ENCODE measurements at places on chromosomes 11 and 22.
A peak's percentile ranks its signal among the peaks of the same experiment; 100 is the strongest.

- peak; percentile 74 for DNase-seq
Measured at GRCh38 chr11:88188251-88188931, 13.1 kb upstream of the RAB38 start.

GRCh38 chr22:44735518-44736428 is 16.6 kb upstream of the ARHGAP8 start:
- DNase-seq = peak; percentile 52

GRCh38 chr11:122796128-122796717 is 42.1 kb upstream of the CRTAM start:
- DNase-seq = no peak

DNA sequence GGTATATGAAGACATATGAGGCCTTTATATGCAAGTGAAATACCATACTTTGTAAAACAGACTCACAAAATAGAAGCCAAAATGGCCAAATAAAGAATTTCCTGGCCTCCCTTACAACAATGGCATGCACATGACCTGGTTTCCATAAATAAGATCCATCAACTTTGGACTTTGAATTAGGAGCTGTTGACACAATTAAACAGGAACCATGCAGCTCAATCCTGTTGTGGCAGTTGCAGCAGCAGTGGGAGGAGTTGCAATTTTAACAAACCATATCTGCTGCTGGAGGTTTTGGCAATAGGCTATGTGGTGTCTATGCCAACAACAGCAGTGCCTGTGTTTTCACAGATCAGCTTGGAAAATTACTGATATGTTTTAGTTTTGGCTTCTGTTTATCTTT is 818.6 kb downstream of the FAM181B start:
- DNase-seq = no peak

DNA sequence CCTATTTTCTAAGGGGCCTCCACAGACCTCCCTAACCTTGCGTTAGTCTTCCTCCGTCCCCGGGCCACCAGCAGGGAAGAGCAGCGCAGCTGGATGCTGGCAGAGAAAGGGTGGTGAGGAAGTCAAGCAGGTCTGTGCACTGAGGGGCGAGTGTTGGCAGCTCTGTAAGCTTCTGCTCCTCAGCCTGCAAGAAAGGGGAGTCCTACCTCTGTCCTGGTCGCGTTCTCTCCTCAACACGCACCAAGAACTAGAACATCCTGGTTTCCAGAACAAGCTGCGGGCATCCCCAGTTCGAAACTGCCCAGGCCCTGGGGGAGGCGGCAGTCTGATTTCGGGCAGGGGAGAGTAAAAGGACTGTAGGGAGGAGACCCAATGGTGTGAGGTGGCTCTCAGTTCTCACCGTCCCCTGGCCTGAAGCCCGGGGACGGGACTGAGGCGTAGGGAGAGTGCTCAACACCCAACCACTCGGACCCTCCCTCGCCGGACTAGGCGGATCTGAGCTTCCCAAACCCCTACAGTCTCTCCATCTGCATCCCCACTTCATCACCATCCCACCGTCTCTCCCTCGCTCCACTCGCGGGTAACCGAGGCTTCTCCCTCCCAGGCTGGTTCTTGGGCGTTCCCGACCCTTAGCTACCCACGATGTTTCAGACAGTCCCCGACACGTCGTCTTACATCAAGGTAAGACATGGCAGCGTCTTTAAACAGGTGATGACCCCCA is 7.7 kb upstream of the FLI1 start:
- DNase-seq = no peak

- DNase-seq = no peak
Measured at GRCh38 chr11:27372164-27372563, 9.1 kb upstream of the CCDC34 start.

GRCh38 chr11:94776351-94777321 is 8.5 kb downstream of the AMOTL1 start:
- DNase-seq = peak; percentile 76

- DNase-seq = no peak
Measured at GRCh38 chr11:102312667-102313066, 4.6 kb upstream of the BIRC3 start.

- DNase-seq = no peak
Measured at GRCh38 chr22:27687984-27688545, 113.5 kb downstream of the MN1 start.

GRCh38 chr22:44707752-44708151 is 5.7 kb downstream of the PRR5 start:
- DNase-seq = peak; percentile 34

DNA sequence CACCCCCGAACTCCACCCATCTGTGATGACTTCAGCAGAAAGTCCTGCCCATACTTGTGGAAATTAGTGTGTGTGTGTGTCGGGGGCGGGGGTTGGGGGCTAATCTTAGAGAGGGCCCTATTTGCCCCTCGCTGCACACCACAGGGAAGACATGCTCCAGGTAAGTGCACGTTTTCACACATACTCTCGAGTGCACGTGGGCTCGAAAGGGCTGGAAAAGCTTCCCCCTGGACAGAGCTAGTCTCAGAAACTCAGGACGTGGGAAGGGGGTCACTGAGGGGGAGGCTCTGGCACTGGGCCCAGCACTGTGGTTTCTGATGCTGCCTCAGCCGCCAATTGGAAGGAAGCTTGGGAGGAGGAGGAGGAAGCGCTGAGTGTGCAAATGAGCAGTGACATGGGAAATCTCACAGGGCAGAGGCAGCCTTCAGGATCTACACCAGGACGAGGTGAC is 40.7 kb upstream of the CD82 start:
- no peak for DNase-seq

DNA sequence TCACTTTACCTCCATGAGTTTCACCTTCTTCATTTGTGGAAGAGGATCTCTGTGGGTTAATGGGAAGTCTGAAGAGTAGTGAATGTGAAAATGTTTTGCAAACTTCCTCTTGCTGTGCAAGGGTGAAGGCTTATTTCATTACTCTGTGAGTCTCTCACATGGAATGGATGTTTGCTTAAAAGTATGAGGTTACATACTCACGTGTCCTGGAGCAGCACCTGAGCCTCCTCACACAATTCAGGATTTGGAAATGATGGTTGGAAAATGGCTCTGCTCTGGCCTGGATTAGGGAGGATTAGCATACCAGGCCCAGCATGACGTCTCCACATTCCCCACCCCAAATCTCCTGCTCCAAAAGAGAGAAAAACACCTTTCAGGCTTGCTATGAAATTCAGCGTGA is 4.8 kb downstream of the GRAMD1B start:
- DNase-seq = no peak

- DNase-seq = no peak
Measured at GRCh38 chr11:68990995-68991780, 10.4 kb upstream of the MRGPRD start.

DNA sequence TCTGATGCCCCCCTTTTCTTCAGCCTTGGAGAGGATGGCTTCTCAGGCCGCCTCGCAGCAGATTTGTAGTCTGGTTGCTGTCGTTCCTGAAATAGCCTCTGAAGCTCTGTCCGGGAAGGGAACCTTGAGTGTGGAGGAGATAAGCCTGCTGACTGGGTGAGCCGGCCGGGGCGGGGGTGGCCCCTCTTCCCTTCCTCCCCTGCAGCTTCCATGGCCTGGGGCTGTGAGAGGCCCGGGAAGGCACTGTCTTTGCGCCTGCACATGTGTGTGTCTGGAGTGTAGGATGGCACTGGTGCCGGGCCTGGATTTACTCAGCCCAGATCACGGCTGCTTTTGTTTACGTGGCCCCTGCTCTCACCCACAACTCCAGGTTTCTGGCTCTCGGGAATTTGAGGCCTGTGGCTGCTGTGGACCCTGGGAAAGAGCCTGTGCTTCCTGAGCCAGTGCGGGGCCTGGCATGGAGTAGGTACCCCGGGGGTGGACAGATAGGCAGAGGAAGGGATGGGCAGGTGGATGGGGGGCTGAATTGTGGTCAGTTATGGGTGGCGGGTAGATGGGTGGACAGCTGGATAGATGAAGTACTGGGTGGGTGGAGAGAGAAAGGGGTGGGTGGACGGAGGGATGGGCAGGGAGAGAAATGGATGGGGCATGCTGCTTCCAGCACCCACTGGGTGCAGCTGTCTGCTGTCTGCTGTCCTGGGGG is 16.6 kb downstream of the KCNQ1 start:
- DNase-seq = no peak

DNA sequence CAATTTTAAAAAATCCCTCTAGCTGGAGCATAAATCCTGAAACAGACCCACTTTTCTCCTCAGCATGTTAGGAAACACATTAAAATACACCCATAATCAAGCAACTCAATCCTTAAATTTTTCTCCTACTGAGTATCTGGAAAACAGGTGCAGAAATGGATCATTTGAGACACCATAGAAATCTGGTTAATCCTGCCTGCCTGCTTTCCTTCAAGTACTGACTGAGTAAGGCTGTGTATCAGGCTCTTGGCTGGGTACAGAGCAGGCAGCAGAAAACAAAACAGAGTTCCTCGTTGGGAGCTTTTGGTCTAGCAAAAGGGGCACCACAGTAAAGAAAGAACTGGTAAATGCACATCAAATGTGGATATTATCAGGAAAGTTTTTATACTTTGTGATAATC is 1.9 kb downstream of the KCNQ1OT1 start:
- DNase-seq = no peak

GRCh38 chr11:38968951-38969350 is 2370.9 kb upstream of the RAG2 start:
- DNase-seq = no peak

DNA sequence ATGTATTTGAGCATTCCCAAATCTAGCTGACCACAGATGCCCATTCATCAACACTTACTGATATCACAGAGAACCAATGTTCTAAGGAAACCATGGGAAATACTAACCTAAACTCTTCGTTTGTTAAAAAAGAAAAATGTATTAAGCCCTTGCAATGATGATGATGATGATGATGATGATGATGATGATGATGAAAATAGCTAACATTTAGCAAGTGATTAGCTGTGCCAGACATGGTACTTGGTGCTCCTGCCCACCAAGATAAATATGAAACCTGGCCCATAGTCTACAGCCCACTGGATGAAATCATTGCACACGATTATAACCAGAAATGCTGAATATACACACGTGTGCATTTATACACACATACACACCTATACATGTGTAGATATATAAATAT is 37.5 kb downstream of the SMCO4 start:
- DNase-seq = no peak

DNA sequence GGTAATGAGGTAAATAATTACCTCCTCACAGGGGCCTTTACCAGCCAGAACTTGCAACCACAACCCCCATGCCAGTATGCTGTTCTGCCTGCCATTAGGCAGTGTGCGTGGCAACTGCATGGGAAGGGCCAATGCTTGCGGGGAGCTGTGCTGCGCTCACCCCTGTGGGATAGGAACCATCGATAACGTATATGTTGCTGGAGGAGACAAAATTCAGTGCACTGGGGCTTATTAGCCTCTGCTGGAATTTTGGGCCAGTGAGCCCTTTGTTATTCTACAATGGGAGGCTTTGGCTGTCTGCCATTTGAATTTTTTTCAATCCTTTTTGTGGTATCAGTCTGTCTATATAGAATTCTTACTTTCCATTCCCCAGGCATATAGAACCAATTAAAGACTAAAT is 47.3 kb downstream of the PPP2R1B start:
- no peak for DNase-seq

GRCh38 chr11:34356576-34356912 is 1.3 kb downstream of the ABTB2 start:
- peak; percentile 44 for DNase-seq

- DNase-seq = no peak
Measured at GRCh38 chr11:119940401-119940976, 197.4 kb downstream of the TRIM29 start.

GRCh38 chr11:112765337-112765736 is 195.9 kb upstream of the NCAM1 start:
- no peak for DNase-seq

DNA sequence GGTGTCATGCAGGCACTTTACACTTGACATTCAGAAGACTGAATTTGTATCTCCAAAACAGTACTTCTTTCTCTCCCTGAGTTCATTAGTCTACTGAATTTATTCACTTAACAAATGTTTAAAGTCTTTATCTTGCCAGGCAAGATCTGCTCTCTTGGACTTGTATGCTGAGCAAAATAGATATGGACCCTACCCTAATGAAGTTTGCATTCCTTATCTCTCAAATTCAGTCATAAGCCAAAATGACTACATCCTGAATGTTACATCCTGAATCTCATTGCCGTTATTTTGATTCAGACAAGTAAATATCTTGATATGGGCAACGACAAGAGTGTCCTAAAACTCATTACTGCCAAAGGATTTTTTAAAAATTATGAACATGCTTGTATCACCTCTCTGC is 29.7 kb downstream of the FAR1 start:
- no peak for DNase-seq

GRCh38 chr11:58621586-58622262 is 741 bp upstream of the CNTF start:
- no peak for DNase-seq

- DNase-seq = no peak
Measured at GRCh38 chr22:19871845-19872778, 17.4 kb upstream of the GNB1L start.

DNA sequence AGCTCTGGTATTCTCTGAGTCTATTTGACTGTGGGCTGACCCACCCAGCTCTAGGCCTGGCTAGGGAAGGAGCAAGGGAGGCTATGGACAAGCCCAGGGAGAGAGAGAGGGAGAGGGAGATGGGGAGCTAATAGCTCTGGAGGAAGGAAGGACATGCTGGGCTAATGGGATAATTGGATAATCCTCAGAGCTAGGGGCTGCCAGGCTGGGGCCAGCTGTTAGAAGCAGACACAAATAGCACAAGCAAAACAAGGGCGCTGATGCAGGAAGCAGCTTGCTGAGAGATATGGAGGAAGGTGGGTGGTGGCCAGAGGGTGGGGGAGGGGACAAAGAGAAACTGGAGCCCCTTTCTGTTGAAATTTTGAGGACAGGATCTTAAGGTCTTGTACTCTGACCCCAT is 23.2 kb downstream of the ADORA2A start:
- DNase-seq = no peak

- no peak for DNase-seq
Measured at GRCh38 chr11:19196432-19196831, 5.4 kb downstream of the CSRP3 start.

- no peak for DNase-seq
Measured at GRCh38 chr11:106471276-106471675, 393.8 kb downstream of the AASDHPPT start.

DNA sequence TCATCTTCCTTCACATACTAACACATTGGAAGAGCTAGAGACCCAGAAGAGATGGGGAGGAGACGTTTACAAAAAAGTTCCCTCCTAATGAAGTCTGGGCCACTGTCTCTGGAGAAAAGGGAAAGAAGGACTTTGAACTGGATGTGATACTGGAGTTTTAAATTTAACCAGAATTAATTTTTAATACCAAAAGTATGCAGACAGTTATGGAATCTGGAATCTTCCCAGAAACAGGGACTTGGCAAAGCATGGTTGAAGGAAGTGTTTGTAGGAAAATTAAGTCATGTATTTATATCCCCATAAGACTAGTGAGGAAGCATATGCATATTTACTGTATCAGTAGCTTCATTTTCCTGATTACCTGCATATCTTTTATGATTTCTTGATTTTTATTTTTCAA is 215.5 kb downstream of the TTC28 start:
- DNase-seq = no peak

DNA sequence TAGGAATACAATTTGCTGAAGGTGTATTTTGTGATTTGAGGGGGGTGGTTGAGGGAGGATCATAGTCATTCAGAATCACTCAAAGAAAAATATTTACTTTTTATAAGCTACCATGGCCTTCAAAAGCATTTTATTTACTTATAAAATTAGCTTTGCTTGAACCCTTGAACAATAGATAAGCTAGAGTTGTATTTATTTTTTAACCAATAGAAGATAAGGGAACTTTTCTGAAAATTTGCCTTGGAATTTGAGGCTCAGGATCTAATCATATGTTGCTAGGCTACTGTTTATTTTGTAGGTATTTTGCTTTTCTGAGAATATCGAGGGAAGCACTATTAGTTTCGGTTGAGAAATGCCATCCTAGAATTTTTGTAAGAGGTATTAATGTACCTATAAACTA is 82.1 kb downstream of the EMSY start:
- no peak for DNase-seq

Data from kidney glomerular epithelial cell (primary cell).